ENCODE measurements at places on chromosomes 5 and 9.
A peak's percentile ranks its signal among the peaks of the same experiment; 100 is the strongest.

DNA sequence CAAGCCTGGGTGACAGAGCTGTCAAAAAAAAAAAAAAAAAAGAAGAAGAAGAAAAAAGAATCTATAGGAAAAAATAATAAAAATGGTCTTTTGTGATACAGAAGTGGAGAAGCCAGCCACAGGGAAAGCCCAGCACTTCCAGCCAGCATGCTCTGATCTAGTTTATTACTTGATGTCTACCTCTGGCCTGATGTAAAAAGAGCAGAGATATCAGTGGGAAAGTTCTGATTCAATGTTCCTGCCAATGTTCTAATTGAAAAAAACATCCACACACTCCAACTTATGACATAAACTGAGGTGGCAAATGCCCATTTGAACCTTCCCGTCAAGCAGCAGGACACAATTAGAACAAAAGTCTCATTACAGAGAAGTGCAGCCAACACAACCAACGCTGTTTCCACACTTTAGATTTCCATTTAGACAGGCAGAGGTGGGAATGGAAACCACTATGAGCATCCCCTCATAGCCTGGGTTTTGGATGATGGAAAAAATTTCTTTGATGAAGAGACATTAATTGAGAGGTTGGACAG, 5.7 kb downstream of the RBM18 start:
- no peak for DNase-seq

DNA sequence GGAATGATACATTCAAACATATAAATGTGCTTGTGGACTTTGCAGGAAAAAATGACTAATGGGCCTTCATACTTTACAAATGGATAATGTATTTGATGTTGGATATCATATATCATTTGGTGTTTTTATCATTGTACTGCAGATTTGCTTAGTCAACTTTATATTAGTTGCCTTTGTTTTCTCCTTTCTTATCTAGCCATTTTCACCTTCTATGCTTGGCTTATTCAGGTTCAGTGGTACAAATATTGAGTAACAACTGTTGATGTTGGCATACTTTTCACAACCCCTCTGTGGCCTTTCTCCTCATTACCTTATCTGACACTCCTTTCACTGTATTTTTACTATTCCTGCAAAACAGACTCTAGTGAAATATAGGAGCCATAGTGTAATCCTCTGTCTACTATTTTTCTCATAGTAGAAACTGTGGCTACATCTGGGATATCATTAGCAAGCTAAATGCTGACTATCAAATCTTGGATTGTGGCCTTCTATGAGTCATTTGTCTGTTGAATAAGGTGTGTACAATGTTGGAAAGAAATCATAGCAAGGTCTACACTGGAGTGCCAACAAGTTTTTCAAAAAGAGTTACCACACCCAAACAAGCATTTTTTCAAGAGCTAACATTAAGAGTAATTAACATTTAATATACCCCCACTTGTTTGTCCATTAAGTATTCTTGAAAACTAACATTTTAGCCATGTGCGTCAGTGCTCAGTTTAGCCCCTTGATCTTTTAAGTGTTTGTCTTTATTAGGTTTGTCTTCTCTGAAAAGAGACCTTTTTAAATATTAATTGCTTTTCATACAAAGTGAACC, 330.1 kb downstream of the ADGRV1 start:
- peak; percentile 64 for DNase-seq

DNA sequence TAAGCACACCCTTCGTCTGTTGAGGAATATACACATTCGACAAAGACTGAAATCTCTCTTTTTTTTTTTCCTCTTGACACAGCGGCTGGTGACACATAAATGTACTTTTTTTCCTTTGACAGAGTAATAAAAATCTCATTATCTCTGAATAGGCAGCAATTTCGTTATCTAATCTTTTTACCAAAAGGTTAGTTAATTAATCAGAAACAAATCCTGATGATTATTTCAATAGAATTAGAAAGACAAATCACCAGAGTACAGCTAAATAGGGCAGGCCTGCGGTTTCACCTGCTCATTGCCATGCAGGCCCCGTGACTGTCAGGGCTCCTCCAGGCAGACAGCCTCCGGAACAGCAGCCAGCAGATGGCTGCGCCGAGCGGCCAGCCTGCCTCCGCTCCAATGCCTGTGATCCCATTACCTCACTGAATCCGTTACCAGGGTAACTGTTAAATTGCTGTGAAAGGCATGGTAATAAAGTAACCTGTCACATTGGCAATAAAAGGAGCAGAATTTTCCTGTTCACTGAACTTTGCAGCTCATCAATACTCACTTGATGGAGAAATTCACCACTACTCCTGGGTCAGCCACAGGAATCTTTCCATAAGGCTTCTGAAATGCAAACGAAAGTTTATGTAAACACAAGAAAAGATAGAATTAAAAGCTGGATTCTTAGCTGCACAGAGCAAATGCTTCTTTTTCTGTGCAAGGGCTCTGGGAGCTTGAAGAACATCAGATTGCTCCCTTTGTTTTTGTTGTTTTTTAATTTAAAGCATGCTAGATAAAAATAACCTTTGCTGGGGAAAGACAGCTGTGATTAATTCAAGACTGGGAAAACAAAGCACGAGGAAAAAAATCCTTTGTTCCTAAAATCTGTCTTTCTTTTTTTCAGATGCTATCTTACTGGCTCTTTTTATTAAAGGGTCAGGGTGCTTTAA, 666.4 kb upstream of the ZNF608 start:
- DNase-seq: peak; percentile 94

DNA sequence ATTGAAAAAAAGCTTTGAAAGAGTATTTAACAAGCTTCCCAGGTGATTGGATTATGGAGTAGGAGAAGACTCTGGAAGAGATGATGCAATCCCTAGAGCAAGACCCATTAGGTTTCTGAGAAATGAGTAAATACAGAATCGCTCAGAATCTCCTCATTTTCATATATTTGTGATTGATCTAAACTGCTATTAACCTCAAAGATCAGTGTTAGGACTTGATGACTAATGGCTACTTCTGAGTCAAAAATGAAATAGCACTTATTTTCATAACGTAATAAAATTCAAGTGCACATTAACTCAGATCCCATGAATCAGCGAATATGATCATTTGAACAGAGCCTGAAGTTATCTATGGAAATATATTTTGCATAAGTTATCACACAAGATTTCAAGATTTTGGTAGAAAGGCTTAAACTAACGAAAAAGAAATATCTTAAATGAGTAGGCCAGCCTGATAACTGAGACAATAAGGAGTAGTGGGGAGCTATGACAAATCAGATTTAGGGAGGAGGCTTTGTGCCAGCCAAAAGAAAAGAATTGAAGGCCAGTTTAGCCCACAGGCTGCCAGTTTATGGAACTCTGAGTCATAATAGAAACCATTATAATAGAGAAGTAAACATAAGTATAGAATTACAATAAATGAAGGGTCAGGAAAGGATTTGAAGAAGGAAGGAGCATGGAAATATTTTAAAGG, 106.7 kb upstream of the OSMR start:
- DNase-seq: peak; percentile 43

- DNase-seq: no peak
These were observed 127.6 kb downstream of the GADD45G start for GRCh38 chr9:89732295-89732938.

DNA sequence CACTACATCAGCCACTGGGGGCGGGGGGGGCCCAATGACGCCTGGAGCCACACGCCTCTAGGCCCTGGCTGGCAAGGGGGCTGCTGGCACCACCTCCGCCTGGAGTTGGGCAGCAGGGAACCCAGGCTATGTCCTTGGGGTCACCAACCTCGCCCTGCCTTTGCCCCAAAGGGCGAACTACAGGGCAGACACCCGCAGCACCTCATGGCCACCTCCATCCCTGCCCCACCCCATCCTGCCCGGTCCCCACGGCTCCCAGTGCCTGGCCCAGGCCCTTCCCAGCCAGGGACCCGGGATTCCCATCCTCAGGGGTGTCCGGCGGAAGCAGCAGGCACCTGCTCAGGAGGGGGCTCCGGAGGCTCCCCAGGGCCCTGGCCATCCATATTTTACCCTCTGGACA, 37.0 kb downstream of the NACC2 start:
- DNase-seq: no peak

GRCh38 chr9:121399883-121400607, 30.0 kb upstream of the STOM start:
- DNase-seq: peak; percentile 81

GRCh38 chr5:151002681-151003502, 17.5 kb upstream of the GPX3 start:
- DNase-seq: no peak

Measured in astrocyte of the spinal cord (primary cell).